WTC11 (cell line): ENCODE measurements at places on chromosomes 13 and 19. TPM values are rescaled to one million over a fixed set of nuclear protein-coding genes. Genes with fewer than 3 reads are reported as not detected.

- no peak for DNase-seq
Measured at GRCh38 chr19:52646571-52647217, 8.5 kb upstream of the ZNF83 start.

Gene GFY
- 0.85 to 1.4 TPM (median 0.87 TPM) in 3 replicates for total RNA-seq

- DNase-seq, result no peak
Measured at GRCh38 chr13:110354715-110355473, 47.8 kb downstream of the COL4A2 start.

Gene PLA2G4C
- total RNA-seq, result 4.5 to 10.6 TPM (median 8.6 TPM) in 3 replicates

Gene CABP5
- total RNA-seq, result not detected in 3 replicates

GRCh38 chr19:3073931-3074595 lies 11.8 kb upstream of the TLE5 start:
- DNase-seq, result no peak

GRCh38 chr19:51370230-51370629 lies 1.4 kb upstream of the CLDND2 start:
- no peak for DNase-seq

DNA sequence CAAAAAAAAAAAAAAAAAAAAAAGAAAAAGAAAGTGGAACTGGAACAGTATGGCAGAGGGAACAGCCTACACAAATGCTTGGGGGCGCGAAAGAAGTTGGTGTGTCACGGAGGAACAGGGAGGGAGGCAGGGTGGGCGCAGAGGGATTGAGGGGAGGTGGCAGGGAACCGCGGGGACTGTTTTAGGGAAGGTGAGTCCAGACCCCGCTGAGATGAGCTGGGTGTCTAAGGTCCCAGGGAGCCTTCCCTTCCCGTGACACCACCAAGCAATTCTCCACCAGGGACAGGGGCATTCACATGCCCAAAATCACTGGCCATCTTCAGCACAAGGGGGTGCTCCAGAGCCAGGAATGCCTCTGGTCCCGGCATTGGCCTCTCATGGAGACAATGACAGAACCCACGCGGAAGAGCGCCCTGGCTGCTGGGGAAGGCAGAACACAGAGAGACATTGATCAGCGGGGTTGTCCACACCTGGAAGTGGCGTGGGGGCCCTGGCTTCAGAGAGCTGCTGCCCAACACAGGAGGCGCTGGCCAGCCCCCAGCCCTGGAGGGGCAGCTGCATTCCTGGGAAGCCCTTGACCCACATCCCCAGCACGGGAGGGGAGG lies 6.9 kb downstream of the PEAK3 start:
- peak; percentile 84 for DNase-seq

GRCh38 chr13:112241288-112241687 lies 134.9 kb upstream of the SPACA7 start:
- no peak for DNase-seq

- DNase-seq, result peak; percentile 65
Measured at GRCh38 chr19:41595258-41595889, 19.4 kb downstream of the CEACAM21 start.

Gene SIGLEC12
- not detected in 3 replicates for total RNA-seq

Gene CNOT3
- total RNA-seq, result 90.7 to 96.8 TPM (median 93.3 TPM) in 3 replicates

- DNase-seq, result no peak
Measured at GRCh38 chr13:112754281-112755025, 64.6 kb downstream of the ATP11A start.

DNA sequence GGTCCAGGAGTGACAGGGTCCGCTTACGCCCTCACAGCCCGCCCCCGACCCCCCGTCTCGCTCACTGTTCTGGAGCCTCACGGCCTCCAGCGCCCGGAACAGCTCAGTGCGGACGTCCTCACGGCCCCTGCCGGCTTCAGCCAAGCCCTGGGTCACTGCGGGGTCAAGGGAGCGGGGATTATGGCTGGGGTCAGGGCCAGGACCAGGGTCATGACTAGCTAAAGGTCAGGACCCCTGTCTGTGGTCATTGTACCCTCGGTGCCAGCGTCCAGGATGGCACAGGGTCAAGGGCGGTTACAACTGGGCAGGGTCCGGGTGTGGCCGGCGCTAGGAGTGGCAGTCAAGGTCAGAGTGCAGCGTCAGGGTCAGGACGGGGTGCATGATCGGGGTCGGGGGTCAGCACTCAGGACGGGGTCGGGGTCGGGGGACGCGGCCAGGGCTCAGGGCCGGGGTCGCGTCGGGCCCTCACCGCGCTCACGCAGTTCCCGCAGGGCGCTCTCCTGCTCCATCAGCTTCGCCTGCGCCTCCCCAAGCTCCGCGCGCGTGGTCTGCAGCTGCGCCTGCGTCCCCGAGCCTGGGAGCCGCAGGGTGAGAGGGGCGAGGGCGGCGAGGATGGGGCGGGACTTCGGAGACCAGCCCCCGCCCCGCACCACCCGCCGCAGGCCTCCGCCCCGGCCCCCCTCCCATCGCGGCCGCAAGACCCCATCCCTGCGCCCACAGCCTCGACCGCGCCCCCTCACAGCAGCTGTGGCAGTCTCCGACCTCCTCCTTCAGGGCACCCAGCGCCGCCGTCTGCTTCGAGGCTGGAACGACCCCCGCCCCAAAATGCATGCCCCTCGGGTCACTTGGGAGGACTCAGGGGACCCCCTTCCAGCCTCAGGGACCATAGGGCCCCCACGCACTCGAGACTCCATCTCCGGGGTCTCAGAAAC lies 1.4 kb downstream of the CLEC4G start:
- peak; percentile 29 for DNase-seq

- no peak for DNase-seq
Measured at GRCh38 chr19:34182125-34182524, 9.8 kb downstream of the LSM14A start.

GRCh38 chr13:93736909-93737308 lies 510.3 kb downstream of the GPC6 start:
- no peak for DNase-seq

Gene PRODH2
- 0.14 TPM in 1 of 3 replicates, not detected in the others for total RNA-seq

Gene ZNF565
- total RNA-seq, result 2.5 to 3.0 TPM (median 2.8 TPM) in 3 replicates

GRCh38 chr19:12636631-12637030 lies 25.9 kb downstream of the ZNF791 start:
- no peak for DNase-seq

DNA sequence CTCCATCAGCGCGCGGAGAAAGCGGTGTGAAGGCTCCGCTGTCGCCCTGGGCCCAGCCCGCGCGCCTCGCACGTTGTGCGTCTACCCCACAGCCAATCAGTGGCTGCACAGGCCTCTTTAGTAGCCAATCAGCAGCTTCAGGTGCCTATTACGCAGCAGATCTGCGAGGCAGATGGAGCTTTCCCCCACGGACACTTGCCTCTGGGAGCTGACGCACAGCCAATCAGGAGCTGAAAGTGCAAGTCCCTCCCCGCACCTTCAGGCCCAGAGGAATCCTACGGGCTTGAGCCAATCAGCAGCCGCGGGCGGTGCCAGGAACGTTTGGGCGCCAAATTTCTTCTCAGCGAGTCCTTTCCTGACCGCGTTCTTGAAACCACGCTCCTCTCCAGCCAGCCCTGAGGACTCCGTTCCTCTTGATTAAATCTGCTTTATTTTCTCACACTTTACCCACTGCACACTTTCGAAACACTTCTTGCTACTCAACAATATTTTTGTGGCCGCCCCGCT lies 39.9 kb downstream of the SIGLEC7 start:
- peak; percentile 77 for DNase-seq

DNA sequence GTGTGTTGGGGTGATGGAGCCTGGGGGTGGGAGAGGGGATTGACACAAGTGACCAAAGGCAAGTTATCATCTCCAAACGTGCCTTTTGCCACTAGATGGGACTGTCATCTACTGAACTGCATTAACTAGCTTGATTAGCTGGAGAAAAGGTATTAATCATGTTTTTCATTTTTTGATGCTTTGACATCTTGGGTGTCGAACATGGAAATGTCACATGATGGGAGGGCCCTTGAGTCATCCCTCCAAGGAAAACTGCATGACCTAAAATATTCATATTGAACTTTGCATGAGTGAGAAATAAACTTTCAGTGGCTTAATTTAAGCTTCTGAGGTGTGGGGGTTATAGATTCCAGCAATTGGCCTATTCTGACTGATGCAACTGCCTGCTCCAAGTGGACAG lies 73.3 kb downstream of the ALOX5AP start:
- no peak for DNase-seq

Gene ZNF541
- 0.07 to 0.09 TPM (median 0.09 TPM) in 3 replicates for total RNA-seq

DNA sequence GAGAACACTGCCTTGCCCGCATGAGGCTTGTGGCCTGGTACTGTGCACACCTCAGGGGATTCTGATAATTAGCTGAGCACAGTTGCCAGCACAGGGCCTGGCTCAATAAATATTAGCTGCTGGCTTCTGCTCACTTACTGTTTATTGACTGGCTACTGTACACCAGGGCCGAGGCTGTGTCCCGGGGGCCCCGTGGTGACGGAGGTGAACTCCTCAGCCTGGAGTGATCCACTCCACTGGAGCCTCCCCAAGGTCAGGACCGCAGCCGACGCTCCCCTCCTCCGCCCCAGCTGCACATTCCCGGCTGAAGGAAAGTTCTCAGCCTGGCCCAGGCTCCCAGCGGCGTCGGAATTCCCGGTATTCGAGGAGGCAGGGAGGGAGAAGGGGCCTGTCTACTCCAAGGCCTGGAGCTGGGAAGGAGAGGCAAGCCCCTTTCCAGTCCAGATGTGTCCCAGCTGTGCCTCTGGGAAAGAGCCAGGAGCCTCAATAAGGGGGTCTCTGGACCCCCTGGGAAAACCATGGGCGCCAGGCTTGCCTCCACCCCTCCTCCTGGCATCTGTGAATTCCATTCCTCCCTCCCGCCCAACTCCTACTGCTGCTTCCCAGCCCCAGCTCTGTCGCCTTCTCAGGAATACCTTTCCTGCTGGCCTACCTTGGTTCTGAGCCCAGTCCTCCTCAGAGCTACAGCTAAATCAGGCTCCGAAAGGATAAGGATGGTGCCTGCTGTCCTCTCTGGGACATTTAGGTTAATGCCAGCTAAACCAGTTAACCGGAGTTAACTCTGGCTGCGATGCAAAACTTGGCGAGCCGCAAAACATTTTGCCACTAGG lies 7.3 kb downstream of the RPS16 start:
- DNase-seq, result peak; percentile 93

Gene TMEM238
- 5.8 to 8.3 TPM (median 6.5 TPM) in 3 replicates for total RNA-seq

Gene KLK15
- not detected in 3 replicates for total RNA-seq

Gene FAM216B
- not detected in 3 replicates for total RNA-seq

Gene JAK3
- total RNA-seq, result 4.4 to 5.6 TPM (median 5.6 TPM) in 3 replicates

Gene ZNF69
- total RNA-seq, result 24.5 to 28.7 TPM (median 24.6 TPM) in 3 replicates

DNA sequence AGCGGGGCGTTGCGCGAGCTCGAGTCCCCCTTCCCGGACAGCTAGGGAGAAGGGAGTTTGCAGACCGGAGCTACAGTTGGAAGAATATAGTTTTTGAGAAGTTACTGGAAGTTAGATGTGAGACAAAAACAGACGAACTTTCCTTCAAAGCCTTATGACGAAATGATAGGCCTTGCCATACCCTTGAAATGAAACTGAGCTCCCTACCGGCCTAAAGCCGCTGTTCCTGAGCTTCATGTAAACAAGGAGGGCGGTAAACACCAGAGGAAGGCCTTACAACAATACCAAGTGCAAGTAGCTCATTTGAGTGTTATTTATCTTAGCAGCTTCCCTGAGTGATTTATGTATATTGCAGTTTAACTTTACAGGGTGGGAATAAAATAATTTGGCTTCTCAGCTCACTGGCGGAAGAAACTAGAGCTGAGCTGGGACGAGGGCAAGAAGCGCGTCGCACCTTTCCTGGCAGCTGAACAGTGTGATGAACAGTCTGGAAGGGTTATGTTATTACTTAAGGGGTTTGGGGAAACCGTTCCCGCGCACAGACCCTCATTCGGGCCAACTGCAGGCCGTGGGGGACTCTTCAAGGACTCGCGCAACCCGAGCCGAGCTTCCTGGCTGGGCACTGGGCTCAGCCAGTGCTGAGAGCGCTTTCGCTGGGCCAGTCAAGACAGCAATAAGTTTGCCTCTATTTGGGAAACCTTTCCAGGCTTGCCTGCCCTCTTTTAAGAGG lies 111.2 kb downstream of the KCNRG start:
- DNase-seq, result peak; percentile 19

DNA sequence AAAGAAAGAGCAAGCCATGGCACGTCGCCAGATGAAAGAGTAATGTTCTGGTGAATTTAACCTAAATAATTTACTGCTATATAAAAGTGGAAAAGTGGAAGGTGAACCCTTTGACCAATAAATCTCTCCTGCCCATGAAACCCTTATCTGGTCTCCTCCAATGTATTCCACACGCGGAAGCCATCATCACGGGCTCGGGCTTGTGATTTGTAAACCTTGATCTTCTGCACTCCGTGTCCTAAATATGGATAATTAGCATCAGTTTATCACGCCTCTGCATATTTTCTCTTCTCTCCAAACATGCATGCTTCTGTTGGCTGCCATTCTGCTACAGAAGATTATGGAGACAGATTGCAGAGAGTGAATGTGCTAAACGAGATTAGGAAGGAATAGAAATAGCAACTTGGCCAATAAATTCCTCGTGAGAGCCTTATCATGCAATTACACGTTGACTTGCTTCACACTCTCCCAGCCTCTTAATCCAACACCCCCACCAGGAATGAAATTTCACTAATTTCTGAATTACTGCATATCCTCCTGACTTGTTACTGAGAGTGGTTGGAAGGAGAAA lies 34.5 kb downstream of the SOX1 start:
- no peak for DNase-seq

DNA sequence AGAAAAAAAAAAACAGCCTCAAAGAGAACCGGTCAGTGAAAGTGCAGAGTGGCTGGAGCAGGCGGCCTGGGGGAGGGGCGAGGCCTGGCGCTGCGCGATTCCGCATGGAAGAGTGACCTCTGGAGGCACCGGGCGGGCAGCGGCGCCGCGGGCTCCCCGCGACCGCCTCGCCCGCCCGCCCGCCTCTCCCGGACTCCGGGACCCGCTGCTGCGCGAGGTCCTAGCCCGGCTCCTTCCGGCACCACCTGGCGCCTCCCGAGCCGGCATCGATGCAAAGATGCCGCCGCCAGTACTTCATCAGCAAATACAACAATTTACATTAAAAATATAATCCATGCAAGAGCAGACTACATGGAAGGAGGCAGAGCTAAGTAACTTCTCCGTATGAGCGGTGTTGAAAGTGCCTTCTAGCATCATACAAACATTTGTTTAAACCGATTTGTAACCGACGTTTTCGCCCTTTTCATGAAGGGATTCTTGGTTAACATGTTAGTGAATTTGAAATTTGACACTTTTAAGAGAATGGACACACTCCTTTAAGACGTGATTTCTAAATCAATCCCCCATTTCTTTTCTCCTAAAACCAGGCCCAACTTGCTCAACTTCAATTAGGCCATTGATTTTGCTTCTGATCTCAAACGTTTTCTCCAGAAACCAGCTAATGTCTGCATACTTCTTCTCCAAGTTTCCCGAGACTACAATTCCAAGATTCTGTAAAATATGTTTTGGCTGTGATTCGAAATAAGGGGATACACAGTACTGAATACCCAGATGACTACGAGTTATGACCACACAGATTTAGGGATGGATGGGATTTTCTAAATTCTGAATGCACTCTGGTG lies 2.1 kb downstream of the EFNB2 start:
- DNase-seq, result peak; percentile 83

DNA sequence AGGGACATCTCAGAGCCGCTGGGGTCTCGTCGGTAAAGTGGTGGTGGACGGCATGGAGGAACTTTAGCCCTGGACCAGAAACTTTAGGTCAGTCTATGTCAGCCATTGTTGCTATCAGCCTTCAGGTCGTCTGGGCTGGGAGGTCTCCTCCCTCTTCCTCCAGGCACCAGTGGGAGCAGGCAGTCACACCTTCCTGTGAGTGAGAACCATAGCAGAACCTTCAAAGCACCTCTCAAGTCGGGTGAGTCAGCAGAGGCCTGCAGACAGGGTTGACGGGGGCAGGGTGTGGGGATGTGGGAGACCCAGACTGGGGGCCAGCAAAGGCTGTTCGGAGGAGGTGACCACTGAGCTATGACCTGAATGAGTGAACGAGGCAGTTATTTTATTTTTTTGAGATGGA lies 15.4 kb upstream of the SBNO2 start:
- no peak for DNase-seq

GRCh38 chr13:110387451-110388107 lies 80.5 kb downstream of the COL4A2 start:
- DNase-seq, result peak; percentile 56

Gene STOML3
- total RNA-seq, result not detected in 3 replicates
